Left cardiac atrium (tissue), 4 donors: ENCODE measurements at places on chromosomes 16 and 17. TPM values are rescaled to one million over a fixed set of nuclear protein-coding genes. Genes with fewer than 3 reads are reported as not detected.

DNA sequence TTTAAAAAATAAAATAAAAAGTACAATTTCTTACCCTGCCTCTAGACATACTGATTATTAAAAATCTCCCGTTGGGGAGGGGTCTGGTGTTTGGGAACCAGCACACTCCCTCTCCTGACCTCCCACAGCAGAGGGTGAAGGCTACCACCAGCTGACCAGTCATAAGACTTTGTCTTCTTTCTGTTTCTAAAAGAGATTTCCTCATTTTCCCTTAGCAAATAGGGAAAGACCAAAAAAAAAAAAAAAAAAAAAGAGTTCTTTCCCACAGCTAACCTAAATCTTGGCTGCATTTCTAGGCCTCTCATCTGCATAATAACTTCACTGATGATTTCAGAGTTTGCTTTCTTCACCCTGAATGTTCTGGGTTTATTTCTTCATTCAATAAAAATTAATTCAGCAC, 30.3 kb downstream of the CDK5RAP3 start:
- no peak for DNase-seq

- DNase-seq, result no peak
These were observed 441.0 kb upstream of the SALL1 start for GRCh38 chr16:51592001-51592501.

The EDC4 gene
- 23.3 TPM for total RNA-seq

GRCh38 chr16:57028086-57028485, 38.7 kb downstream of the NLRC5 start:
- no peak for DNase-seq
